T1000 (cell line): ENCODE measurements at places on chromosomes 2 and 18.

DNA sequence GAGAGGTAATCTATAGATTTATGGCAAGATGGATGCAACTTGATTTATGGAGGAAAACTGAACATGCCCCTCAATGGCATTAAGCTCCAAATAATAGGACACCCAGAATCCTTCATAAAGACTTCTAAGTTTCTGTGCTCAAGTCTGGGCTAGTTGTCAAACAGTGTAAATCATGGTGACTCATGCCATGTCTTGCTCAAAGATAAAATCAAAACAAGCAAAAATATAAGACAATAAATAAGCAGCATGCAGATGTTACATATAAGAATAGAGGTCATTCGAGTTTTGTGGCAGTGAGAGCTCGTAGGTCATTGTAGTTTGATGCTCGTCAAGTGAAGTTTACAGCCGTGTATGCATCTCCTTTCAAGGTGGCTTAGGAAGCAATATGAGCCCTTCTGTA is 403.2 kb downstream of the THSD7B start:
- no peak for DNase-seq

GRCh38 chr2:40209761-40210160 is 242.1 kb downstream of the SLC8A1 start:
- no peak for DNase-seq

- DNase-seq = no peak
Measured at GRCh38 chr2:39737661-39738060, 41.4 kb downstream of the THUMPD2 start.

DNA sequence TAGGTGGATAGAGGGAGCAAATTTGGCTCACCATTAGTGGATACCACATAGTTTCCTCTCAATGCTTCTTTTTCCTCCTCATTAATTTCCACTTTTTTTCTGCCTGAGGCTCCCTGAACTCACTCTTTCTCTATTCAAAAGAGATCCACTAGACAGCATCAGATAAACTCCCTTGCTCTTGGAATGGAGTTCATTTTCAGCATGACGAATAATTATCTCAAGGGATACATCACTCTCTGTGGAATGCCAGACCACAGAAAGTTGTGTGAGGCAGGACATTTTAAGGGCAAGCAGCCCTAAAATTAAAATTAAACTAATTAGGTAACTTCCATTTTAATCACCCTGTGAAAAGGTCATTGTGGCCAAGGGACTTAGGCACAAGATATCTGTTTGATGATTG is 1920.1 kb upstream of the CELF4 start:
- DNase-seq = no peak

DNA sequence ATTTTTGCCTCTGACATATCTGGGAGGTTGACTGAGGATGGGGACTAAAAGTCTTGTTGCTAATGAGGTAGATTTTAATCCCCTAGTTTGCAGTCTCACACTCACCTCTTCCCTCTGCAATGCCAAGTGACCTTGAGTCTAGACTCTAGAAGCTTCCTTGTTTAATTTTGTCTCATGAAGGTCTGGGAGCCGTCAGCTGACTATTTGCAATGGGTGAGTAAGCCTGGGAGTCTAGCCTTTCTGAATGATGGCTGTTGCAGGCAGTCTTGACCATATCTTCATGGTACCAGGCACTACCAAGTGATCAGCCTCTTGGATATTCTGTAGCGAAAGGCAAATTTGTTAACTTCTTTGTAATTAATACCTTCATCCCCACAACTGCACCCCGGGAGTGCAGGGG is 61.2 kb downstream of the ARHGAP15 start:
- no peak for DNase-seq

DNA sequence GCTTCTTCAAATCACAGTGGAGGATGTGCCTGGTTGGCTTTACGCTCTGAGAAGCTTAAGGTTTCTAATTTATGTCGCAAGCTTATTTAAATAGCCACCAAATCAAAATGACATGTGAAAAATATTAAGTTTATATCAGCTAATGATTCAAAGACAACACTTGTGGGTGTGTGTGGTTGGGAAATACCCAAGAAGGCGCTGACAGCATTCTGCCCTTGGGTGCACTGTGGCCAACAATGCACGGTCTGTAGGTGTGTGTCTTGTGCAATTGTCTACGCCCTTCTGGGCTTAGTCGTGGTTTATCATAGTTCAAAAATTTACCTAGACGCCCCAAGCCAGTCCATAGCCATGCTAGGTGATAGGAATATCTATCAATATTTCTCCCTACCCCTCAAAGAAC is 60.9 kb downstream of the KCTD1 start:
- DNase-seq = no peak

DNA sequence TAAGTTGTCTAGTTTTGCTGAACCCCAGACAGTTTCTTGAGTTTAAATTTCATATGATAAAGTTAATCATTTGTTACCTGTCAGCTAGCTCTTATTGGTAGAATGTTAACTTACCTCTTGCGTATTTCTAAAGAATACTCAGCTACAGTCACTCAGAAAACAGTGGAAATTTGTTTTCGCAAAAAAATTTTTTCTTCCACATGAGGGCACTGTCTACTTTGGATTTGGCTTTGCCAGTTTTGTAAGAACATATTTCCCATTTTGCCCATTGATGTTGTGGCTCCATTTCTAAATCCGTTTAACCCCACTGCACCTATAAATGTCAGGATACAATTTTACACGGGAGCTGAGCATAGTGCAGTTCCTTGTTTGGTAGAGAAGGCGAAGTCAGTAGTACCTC is 19.1 kb upstream of the GCFC2 start:
- no peak for DNase-seq

DNA sequence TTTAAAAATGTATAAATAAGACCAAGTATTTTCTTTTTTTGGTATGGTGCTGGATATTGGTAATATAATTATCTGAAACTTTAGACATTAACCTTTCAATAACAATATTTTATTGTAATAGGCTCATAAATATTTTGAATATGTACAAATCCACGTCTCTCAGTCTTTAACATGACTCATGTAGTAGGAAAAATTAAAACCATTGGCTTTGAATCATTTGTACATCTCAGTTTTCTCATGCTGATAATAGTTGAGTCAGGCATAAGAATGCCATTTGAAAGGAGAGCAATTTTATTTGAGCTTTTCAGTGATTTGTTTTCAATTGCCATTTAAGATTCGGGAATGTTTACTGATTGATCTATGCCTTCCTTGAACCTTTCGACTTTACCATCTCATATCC is 364.8 kb downstream of the TGIF1 start:
- no peak for DNase-seq
